ENCODE measurements at places on chromosomes 6 and 20. TPM values are rescaled to one million over a fixed set of nuclear protein-coding genes. Genes with fewer than 3 reads are reported as not detected.

DNA sequence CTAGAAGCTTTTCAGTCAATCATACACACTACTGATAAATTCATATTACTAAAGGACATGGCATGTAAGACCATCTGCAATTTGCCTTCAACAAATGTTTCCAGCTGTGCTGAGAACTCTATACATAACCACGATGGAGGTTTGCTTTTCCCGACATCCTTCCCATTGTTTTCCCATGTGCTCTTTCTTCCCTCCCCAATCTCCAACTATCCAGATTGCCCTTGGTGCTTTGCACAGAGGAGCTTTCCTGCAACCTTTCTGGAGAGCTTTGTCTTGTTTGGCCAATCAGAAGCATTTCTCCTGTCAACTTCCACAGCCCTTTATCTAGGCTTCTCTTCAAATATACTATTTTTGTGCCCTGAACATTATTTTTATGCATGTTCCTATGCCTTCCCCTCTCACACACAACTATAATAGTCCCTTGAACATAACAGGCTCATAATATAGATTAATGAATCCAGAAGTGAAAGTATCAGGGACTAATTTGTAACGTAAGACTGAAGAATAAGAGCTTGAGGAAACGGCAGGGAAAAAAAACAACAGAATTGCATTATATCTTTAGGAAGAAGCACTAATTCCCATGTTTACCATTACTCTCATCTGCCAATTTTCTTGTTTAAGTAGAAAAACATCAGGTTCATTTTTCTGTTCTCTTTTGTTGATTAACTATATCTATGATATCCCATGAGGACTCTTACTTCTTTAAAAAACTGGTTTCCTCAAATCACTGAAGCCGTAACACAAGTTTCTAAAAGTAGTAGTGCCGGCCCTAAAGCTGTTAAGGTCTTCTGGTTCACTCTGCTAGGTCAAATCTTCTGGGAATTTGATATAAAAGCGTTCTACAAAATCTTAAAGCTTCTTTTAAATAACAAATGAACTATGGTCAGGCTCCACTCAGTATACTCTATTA is 20.1 kb downstream of the SMLR1 start:
- no peak for DNase-seq

- no peak for DNase-seq
These were observed 102.0 kb downstream of the ADGRB3 start for GRCh38 chr6:68737061-68737460.

DSP gene
- 124 TPM for total RNA-seq

BCLAF1 gene
- 153 TPM for total RNA-seq

RUNX2 gene
- 25.3 TPM for total RNA-seq

MATN4 gene
- total RNA-seq, result not detected

DNA sequence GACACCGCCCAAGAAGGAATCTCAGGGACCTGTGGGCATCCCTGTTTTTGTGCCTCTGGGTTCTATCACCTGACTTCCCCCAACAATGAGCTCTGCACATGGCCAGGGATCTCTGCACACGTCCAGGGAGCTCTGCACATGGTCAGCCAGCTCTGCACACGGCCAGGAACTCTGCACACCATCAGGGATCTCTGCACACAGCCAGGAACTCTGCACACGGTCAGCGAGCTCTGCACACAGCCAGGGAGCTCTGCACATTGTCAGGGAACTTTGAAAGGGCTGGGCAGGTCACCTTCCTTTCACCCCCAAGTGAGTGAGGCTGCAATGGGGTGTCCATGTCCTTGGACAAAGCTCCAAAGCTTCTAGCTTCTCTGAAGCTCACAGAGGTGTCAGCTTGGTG is 5.2 kb upstream of the SLCO4A1 start:
- no peak for DNase-seq

SLC4A11 gene
- total RNA-seq, result 3.2 TPM

BACH2 gene
- total RNA-seq, result 2.6 TPM

DNA sequence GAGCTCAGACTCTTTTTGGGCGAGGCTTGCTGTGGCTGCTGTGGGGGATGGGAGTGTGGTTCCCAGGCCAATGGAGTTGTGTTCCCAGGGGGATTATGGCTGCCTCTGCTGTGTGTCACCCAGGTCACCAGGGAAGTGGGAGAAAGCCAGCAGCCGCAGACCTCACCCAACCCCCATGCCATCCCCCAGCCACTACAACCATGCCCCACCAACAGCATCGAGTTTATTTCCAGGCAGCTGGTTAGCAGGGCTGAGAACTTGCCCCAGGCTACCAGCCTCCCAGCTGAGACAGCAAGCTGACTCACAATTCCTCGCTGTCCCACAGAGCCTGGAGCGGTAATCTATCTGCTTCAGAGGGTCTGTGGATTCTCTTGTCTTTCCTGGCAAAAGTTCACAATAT is 331.7 kb downstream of the FRK start:
- DNase-seq, result no peak

- DNase-seq, result no peak
These were observed 515.1 kb upstream of the SOX4 start for GRCh38 chr6:21078497-21078896.

OPRM1 gene
- total RNA-seq, result not detected

- DNase-seq, result no peak
These were observed 15.1 kb downstream of the SRSF6 start for GRCh38 chr20:43472671-43473380.

DNA sequence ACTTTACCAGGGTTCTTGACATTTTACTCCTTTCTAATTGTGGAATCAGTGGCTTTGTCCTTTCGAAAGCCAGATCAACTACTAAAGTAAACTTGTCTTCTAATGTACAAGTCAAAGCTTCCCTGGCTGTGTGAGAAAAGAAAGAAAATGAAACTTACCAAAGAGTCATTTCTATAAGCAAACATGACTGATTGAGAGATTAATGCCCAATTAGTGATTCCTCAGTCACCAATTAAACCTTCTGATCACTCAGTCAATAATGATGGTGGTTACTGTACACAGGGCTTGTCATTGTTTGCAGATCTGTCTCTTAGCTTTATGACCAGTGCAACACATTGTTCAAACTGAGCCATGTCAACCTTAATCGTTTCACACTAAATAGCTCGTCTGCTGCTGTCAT is 1168.4 kb upstream of the CITED2 start:
- DNase-seq, result no peak

LPA gene
- total RNA-seq, result not detected

GRCh38 chr6:100176951-100177710 is 183.1 kb upstream of the MCHR2 start:
- DNase-seq, result no peak

GRCh38 chr6:121951918-121952379 is 447.5 kb upstream of the HSF2 start:
- no peak for DNase-seq

RAET1L gene
- not detected for total RNA-seq

- DNase-seq, result no peak
These were observed 728 bp downstream of the FUT9 start for GRCh38 chr6:96016334-96017069.

DNA sequence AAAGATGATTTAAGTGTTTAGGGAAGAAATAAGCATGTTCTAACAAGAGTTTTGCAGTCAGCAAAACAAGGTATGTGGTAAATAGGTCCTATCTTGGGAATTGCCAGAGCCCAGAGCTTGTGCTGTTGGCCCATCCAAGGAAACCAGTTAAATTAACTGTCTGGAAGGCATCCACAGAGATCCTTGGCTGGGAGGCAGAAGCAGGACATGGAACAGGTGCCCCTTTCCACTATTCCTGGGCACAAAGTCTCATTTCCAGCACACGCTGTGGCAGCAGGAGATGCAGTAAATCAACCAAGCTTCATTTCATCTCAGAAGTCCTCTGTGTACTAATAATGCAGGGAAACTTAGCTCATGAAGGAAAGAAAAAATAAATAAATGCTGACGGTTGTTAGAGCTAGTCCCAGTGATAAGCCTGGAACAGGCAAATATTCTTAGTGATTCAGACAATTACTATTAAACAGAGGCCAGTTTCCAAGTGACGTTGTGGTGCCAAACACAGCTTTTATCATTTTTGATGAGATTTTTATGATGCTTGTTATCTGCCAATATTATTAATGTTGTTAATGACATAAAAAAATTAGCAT is 39.8 kb upstream of the SNAP25 start:
- no peak for DNase-seq

LINC00237 gene
- total RNA-seq, result not detected

GRCh38 chr6:44925100-44925739 is 402.9 kb upstream of the RUNX2 start:
- no peak for DNase-seq

- no peak for DNase-seq
These were observed 1581.8 kb downstream of the HACE1 start for GRCh38 chr6:103277936-103278335.

TRIM10 gene
- total RNA-seq, result not detected

TFAP2C gene
- 92.9 TPM for total RNA-seq

PGC gene
- not detected for total RNA-seq

DNA sequence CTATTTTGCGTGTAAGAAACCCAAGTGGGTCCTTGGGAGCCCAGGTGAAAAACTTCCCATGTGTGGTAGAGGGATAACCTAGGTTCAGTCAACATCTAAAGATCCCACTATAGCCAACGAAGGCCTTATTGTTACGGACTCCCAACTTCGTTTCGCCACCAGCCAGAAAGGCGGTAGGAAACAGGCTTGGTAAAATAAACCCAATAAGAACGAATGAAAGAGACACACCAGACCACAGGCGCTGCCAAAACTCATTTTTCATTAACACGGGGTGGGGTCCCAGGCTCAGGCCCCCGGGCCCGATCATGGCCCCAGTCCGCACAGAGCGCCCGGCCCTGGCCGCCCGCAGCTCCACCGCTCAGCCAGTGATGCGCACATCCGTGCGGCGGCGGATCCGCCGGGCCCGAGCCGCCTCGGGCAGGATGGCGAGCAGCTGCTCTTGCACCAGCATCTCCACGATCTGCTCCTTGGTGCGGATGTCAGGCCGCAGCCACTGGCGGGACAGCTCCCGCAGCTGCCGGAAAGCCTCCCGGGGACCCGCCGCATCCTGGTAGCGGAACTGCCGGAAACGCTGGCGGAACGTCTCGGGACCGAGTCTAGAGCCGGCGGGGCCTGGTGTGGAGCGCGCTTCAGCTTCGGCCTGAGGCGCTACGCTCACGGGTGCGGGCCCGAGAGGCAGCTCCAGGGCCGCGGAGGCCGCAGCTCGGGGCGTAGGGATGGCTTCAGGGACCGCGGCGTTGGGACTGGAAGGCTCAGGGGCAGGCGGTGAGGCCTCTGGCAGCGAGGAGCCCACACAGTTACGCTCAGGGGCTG is 709 bp downstream of the SCAND1 start:
- DNase-seq, result peak; percentile 88

PSMB9 gene
- 20.8 TPM for total RNA-seq

GABRR1 gene
- total RNA-seq, result not detected

- no peak for DNase-seq
These were observed 220.1 kb downstream of the HACE1 start for GRCh38 chr6:104639668-104640067.

GRCh38 chr6:143555071-143555492 is 43.6 kb upstream of the FUCA2 start:
- DNase-seq, result no peak

RAB32 gene
- 54.2 TPM for total RNA-seq

- DNase-seq, result no peak
These were observed 52.3 kb upstream of the BCLAF1 start for GRCh38 chr6:136341967-136342366.

DNA sequence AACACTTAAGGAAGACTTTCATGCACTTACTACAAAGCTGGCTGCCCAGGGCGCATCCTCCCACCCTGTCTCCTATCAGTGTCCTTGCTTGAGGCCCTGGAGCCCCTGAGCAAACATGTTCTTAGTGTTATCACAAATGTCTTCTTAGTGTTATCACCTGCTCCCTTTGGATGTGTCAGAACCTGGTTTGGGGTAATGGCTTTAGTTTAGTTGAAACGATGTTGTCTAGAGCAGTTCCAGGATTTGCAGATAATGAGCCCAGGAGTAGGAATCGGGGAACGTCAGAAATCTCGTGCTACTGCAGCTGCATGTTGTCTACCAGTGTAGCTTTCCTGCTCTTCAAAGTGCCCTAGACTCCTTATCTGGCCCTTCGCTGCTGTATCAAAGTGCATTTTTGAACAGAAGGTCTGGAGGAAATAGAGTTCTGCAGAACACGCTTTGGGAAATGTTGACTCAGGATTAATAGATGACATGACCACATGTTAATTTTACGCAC is 69.6 kb downstream of the PHACTR2 start:
- DNase-seq, result no peak

DNA sequence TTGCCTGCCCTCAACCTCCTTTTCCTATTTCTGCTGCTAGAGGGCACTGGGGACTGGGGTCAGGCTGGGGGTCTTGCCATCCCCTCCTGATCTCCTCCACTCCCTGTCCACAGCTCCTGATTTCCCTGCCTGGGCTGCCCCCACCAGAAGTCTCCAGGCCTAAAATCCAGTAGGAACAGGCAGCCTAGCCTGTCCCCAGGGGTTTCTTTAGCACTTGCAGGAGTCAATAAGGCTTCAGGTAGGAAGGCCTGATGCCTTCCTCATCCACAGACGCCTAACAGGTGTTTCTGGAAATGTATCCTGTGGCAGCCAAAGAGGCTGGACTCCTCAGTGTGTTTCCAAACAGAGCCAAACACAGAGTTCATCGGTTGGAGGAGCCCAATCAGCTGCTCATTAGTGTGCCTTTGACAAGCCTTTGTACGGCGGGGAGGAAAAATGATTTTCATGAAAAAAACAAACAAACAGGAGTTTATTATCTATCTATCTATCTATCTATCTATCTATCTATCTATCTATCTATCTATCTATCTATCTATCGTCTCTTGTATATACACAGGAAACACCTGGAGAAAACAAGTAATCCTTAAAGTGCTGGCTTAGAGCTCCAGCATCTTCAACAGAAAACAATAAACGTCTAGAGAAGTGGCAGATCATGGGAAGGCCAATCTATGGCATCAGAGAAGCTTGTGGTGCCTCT is 3.7 kb upstream of the RAET1E start:
- DNase-seq, result no peak

TCP11 gene
- 0.43 TPM for total RNA-seq

GRCh38 chr6:138856654-138857053 is 60.8 kb downstream of the ECT2L start:
- no peak for DNase-seq
